M059J (cell line): ENCODE measurements at places on chromosomes 12 and 14.

DNA sequence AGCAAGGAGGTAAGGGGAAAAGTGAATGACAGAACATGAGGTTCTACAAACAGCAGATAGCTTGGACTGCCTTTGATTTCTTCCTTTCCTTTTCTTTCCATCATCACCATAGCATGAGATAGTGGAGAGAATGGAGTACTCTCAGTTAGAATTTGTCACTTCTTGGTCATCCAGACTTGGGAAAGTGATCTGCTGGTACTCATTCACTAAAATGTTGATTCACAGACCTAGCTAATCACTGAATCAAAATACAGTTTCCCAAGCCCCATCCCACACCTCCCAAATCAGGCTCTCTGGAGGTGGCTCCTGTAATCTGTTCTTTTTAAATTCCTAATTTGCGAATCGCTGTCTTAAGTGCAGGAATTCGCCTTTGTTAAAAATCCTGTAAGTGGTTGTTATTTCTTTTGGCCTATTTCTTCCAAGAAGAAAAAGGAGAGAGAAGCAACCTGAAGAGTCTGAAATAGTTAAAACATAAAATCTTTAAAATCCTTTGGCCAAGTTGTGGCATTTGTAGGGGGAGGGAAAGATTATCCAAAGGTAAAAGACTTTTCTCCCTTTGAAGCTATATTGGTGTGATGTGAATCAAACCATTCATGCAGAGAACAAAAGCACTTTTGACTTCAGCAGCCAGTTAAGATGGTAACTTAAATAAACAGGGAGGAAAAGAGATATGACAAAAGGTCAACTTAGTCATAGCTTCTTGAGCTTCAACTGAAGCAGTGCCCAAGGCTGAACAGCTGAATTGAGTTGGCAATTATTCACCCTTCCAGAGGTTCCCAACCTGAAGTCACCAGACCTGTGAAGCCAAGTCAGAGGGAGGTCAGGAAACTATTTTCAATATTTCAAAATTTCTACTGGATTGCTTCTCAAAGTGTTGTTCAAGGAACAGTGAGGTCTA, 255.1 kb upstream of the KRR1 start:
- peak; percentile 94 for DNase-seq

- DNase-seq: no peak
Measured at GRCh38 chr12:92444763-92445162, 258.0 kb upstream of the PLEKHG7 start.

DNA sequence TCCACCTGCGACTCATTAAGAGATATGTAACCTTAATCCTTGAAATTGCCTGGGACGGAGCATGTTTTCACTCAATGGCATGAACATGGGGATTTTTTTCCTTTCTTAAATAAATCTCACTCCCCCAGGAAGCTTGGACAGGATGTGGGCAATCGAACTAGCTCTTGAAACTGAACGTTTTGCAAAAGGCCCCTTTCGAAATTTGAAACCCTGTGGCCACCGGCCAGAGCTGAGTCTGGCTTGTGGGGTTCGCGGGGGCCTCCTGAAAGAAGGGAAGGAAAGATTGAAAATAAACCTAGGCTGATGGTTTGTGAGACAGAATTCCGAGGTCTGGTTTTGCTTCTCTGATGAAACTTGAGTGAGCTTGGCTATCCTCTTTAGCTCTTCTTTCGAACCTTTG, 101.4 kb upstream of the RTL1 start:
- DNase-seq: peak; percentile 62

DNA sequence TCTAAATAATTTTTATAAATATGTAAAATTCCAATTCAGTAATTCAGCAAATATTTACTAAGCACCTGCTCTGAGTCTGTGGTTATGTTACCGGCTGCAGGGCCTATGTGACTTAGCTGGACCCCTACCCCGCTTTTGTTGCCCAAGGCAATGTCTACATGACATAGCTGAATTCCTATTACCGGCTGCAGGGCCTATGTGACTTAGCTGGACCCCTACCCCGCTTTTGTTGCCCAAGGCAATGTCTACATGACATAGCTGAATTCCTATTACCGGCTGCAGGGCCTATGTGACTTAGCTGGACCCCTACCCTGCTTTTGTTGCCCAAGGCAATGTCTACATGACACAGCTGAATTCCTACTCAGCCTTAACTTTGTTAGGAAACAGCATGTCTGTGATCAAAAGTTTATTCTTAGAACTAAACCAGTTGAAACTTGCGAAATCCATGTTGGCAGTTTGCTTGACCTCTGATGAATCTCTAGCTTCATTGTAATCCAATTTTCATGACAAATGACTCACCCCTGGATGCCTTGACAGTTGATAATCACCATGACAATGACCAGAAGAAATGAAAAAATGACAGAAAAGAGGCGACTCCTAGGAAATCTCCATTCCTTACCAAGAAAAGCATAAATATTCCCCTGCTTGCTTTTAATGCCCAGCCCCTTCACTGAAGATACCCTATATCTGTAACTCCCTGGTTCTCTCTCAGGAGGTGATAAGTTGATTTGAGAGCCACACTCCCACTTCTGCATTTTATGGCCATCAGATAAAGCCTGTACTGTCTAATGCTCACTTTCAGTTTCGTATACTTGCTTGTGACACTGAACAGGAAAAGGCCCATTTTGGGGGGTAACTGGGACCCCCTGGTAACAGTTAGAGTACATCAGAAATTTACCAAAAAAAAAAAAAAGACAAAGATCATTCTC, 148.4 kb upstream of the SYT10 start:
- peak; percentile 97 for DNase-seq

DNA sequence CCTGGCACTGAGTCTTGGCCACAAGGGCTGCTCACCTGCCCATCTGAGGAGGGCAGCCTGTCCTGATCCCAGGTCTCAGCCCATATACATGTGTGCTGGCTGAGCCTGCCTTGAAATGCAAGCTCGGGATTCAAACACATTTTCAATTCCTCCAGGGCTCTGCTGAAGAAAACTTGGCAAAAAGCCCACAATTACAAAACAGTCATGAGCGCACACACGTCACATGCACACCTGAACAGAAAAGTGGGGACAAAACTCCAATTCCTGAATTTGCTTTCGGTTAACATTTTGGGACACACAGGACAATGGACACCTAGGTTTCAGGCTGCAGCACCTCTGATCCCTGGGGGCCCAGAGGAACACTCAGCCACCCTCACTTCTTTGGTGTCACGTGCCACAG, 113.9 kb downstream of the RBM19 start:
- no peak for DNase-seq

DNA sequence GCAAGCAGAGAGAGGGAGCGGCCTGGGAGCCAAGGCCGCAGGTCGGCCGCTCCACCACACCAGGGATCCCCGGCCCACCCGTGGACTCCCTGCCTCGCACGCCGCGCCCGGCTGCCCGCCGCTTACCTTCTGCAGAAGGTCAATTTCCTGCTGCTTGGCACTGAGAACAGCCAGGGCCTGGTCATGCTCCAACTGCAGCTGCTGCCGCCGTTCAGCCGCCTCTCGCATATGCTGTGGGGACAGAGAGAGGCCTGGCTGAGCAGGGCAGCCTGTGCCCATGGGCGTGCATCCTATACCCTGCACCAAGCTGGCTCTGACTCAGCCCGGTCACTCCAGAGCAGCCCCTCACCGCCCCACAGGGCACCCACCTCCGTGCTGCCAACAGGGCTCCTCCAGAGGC, 141.1 kb downstream of the PIWIL1 start:
- DNase-seq: no peak

GRCh38 chr14:28102001-28102400, 664.6 kb upstream of the FOXG1 start:
- DNase-seq: no peak

- no peak for DNase-seq
Measured at GRCh38 chr12:84113666-84114065, 798.9 kb downstream of the SLC6A15 start.

- DNase-seq: peak; percentile 28
Measured at GRCh38 chr12:54294152-54294952, 6.5 kb downstream of the NFE2 start.

DNA sequence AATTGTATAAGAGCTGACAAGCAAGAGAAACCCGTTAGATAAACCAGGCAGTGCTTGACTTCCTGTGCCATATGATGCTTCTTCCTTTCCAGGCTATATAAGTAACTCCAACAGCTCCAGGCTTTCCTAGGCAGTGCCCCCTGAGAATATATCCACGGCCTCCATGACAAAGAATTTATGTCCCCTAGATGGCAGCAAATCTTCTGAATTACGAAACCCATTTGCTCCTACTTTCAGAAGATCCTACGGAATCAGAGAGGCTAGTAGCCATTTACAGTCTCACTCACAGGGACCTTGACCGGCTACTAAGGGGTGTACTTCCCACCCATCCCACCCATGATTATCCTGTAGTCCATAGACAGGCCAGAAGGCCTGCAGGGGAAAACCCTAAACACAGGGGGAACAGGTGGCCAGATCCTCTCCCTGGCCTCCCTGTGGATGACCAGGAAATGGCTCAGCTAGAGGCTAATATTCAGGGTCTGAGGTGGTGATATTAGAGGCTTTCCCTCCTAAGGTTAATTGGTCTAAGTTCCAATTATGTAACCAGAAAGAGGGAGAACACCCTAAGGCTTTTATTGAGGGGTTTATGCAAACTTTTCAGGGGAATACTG, 77.2 kb upstream of the DCD start:
- DNase-seq: peak; percentile 15

DNA sequence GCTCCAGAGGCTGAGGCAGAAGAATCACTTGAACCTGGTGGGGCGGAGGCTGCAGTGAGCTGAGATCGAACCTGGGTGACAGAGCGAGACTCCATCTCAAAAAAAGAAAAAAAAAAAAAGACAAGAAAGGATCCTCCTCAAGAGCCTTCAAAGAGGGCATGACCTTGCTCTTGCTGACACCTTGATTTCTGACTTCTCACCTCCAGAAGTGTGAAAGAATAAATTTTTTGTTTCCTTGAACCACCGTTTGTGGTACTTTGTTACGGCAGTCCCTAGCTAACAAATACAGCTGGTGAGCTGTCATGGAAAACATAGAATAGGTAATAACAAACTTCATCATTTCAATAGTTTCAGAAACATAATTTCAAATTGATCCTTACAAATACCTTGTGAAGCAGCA, 1.9 kb upstream of the ACTR10 start:
- DNase-seq: no peak

DNA sequence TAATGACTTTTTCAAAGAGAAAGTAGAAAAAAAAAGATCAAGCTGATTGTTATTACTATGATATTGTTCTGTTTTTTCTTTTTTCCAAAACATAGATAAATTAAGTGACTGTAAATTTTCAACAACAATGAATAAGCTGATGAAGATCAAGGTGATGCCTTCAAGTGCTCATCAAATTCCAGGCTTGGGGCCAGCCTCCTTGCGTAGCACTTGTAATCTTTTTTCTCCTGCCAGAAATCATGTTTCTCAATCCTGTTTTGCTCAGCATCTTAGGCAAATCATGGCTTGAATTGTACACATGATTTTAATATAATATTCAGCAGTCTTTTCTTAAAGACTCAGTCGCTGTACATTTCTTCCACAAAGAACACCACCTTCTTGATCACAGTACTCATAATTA, 333.2 kb downstream of the NPAS3 start:
- no peak for DNase-seq

DNA sequence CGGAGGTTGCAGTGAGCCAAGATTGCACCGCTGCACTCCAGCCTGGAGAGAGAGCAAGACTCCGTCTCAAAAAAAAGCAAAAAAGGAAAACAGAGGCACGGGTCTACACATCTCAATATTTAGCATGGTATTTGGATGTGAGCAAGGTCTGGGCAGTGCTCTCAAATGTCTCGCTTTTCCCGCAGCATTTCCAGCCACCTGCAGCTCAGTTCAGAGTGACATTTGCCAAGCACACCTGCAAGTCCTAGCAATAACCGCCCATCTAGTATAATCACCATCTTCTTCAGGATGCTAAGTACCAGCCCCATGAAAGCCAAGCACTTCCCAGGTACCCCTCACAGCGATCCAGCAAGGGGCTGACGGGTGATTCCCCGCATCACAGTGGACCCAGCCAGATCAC, 69.1 kb downstream of the FOXN3 start:
- DNase-seq: no peak

DNA sequence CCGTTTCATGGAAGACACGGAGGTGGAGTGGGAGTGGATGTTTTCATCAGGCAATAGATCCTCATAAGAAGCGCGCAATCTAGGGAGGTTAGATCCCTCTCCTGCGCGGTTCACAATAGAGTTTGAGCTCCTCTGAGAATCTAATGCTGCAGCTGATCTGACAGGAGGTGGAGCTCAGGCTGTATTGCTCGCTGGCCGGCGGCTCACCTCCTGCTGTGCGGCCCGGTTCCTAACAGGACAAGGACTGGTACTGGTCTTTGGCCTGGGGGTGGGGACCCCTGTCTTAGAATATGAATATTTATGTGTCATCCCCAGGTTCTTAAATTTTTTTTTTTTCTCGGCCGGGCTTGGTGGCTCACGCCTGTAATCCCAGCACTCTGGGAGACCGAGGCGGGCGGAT, 36.7 kb downstream of the PRICKLE1 start:
- DNase-seq: no peak

DNA sequence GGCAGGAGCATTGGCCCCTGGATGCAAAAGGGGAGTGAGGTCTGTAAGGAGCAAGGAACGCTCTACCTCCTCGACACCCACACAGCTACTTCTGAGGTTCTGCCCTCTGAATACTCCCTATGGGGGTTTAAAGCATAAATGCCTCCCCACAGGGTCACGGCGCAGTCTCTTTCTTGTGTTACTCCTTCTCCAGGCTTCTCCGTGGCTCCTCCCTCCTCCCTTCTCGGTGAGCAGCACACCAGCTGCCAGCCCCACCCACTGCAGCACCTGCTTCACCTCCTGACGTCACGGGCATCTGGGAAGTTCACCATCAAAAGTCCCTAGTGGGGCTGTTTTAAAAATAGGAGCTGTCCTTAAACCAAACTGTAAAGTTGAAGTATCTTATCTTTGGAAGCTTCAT, 67.3 kb downstream of the SPTB start:
- no peak for DNase-seq

GRCh38 chr12:95343461-95344230, 126.0 kb downstream of the VEZT start:
- no peak for DNase-seq

- peak; percentile 79 for DNase-seq
Measured at GRCh38 chr12:19201661-19202060, 72.1 kb downstream of the PLEKHA5 start.

DNA sequence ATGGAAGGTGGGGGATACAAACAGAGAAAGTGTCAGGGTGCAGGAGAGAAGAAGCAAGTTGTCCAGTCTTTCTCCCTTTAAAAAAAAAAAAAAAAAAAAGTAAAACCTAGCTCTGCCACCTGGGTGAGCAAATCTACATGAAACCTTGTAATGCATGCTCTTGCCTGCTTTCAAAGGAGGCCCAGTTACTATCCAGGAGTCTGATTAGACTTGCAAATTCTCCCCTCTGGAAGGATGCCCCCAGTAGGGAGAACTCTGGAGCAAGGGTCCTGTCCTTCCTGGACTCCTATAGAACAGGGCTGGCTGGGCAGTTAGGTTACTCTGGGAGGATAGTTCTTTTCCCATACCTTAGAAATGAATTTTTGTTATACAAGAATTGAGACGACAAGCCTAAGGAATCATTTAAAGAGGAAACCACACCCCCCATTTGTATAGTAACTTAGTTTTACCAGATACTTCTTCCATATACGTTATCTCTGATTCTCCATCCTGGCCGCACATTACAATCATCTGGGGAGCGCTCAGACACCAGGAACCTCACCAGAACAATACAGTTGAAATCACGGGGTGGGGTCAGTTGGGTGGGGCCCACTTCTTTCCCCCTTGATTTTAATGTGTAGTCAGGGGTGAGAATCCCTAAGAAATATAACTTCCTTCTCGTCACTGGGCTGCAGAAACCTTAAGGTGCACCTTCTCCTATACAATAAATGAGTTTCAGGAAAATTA, 30.5 kb downstream of the RAB35 start:
- DNase-seq: no peak

GRCh38 chr12:110501399-110501751, 536 bp downstream of the VPS29 start:
- DNase-seq: peak; percentile 78
